CD8-positive, alpha-beta memory T cell (primary cell): ENCODE measurements at places on chromosomes 6 and 20.

DNA sequence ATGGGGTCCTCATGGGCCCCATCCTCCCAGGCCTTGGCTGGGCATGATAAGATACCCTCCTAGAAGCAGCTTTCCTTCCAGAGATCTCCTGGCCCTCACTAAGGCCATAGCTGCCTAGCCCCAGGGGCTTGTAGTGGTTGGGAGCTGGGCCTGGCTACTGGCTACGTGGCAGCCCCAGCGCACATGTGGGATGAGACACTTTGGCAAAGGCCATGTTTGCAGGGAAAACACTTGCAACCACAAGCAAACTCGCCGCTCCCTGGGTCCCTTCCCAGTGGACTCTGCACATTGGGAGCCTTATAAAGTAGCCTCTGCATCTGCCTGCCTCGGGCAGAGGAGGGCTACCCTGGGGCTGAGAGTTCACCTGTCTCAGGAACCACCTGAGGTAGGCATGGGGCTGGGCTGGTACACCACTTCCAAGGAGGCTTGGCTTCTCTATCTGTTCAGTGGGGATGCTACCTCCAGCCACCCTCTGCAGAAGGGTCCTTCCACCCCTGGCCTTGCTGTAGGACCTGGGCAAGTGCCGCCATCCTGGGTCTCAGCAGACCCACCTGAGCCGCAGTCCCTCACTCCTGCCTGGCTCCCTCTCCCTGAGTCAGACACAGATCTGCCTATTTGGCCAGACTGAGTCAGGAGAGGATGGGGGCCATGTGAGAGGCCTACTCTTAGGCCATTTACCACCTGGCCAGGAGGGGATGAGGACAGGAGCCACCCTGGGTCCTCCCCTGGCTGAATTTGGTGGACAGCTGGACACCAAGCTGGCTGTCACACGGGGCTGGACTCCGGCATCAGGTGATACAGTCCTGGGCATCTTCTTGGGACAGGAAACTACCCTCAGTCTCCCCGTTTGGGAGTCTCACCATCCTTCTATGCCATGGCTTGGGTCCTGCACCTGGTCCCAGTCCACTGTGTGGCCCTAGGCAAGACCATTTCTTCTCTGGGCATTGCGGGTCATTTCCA is at the start of gene BPIFB2:
Gene BPIFB2, plus strand, starts transcription at position 329 of the 960 bp plus-strand sequence. CDS start 871 bp downstream, outside the sequence.
- no peak for DNase-seq

GRCh38 chr20:8148501-8148900 is 16.4 kb downstream of the PLCB1 start:
- DNase-seq, result no peak

- DNase-seq, result no peak
These were observed 54.2 kb upstream of the FAM83D start for GRCh38 chr20:38872036-38872435.

- no peak for DNase-seq
These were observed 8.5 kb upstream of the DNMT3B start for GRCh38 chr20:32753731-32754130.

GRCh38 chr6:108380876-108381275 is 86.0 kb downstream of the AFG1L start:
- DNase-seq, result no peak

DNA sequence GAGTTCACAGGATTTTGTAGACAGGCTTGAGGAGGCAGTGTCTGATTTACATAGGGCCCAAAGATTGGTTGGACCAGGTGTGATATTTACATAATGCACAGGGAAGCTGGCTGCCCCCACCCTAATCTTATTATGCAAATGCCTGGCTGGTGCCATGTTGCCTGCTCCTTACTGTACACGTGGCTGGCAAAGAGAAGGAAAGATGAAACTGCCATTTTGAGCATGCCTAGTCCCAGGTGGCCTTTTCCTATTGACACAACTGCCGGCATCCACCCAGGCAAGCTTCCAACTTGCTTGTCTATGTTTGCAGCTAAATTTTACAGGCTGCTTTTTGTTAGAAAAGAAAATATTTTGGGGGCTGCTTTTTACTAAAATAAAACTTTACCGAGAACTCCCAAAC is 174.6 kb downstream of the LMBRD1 start:
- DNase-seq, result no peak

GRCh38 chr6:19180348-19181072 is 656.7 kb upstream of the ID4 start:
- DNase-seq, result no peak

GRCh38 chr20:10563935-10564492 is 109.8 kb downstream of the JAG1 start:
- DNase-seq, result no peak

DNA sequence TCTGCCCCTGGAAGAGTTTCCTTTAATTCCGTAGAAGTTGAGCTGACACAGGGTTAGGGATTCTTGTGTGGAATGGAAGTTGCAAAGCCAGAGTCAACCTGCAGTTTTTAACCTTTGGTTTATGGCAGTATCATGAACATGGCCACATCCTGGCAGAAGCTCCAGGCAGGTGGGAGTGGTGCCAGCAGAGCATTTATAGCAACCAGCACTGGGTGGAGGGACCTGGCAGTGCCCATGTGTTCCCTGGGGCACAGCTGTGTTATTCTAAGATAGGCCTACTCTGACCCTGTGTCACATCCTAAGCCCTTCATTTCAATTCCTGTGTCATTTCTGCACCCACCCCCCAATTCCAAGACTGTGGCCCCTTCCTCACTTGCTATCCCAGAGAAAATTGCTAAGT is 26.1 kb upstream of the ZNF831 start:
- DNase-seq, result no peak

GRCh38 chr20:8213270-8213669 is 81.2 kb downstream of the PLCB1 start:
- DNase-seq, result no peak

DNA sequence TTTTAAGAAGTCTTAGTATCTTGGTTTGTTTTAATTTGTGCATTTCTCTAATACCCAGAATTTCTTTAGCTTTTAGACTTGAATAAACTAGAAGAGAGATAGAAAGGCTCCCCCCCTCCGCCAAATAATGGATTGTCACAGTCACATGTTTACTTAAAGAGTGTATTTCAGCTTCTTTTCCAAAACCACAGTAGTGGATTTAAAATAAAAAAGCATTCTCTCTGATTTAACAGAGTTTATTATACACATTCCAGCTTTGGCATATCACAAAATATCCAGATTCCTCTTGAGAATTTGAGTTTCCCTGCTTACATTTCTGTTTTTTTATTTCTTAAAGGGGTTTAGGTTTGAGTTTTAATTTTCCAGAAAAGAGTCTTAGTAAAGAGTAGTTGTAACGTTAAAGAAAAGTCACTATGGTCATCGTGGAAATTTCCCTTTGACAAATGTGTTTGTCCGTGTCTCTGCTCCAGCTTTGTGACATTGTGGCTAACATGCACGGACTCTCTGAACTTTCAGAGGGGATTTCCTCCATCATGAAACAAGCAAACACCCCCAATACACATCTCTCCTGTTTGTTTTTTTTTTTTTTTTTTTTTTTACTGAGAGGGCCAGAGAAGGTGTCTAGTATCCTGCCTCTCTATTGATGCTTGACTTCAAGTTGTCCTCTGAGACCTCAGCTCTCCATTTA is 113.5 kb upstream of the SUPT3H start:
- DNase-seq, result no peak

GRCh38 chr6:107668743-107669474 is 155.2 kb downstream of the SCML4 start:
- DNase-seq, result peak; percentile 4

DNA sequence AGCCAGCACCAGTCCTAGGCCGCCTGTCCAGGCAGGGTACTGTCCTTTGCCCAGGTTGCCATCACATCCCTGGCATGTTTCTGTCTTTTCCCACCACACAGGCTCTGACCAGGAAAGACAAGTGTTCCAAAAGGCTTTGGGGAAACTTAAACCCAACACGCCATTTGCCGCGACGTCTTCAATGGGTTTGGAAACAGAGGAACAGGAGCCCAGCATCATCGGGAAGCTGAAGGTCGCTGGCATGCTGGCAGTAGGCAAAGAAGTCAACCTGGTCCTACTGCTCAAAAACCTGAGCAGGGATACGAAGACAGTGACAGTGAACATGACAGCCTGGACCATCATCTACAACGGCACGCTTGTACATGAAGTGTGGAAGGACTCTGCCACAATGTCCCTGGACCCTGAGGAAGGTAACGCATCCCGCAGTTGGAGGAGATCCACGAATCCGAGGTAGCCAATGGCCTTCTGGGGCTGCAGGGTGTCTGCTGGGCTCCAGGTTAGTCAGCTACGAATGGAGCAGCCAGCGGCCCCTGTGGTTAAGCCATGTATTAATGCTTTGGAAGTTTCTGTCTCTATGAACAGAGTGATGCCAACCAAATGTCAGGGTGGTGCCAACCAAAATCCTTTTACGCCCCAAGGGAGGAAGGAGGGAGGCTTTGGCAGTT is 36.2 kb downstream of the TGM3 start:
- no peak for DNase-seq

GRCh38 chr20:51609251-51609650 is 66.7 kb upstream of the NFATC2 start:
- no peak for DNase-seq

DNA sequence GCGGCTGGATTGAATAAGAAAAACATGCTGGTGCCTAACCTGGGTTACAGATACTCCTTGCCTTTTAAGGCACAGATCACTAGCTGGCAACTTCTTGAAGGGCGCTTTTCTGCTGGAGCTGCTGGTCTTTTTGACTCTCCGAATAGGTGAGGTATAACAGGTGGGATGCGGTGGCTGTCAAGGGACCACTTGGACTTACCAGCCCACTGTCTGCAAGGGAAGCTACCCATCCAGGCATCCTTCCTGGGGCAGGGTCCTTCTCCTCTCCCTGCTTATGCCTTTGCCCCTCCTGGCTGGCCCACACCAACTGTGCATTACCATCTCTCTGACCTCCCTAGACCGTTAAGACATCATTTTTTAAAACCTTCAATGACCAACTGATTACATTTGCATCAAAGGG is 57.4 kb downstream of the NPEPL1 start:
- no peak for DNase-seq

DNA sequence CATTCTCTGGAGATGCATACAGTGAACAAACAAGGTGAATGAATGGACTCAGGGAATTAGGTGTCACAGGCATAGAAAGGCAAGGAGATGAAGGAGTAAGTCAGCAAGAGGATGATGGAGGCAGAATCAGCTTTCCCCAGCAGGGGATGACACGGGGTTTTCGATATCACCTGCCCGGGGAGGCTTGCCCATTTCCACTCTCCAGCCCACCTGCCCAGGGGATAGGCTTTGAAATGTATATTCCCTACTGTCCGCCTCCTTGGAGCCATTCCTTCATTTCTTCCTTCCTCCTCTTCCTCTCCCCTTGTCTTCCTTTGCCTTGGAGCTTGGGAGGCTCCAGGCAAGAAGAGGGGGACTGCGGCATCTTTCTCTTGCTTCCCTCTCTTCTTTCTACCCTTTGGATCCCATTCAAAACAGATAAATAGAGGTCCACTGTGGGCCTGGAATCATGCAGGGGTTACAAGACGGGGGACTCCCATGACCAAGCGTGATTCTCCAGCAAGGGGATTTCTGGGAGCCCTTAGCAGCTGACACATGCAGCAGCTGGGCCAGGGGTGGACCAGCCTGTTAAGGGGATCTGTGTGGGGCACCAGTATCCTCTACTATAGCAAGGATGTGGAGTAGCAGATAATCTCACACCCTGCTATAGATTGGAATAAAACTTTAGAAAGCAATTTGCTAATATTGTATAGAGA is 23.5 kb upstream of the RNF24 start:
- no peak for DNase-seq

DNA sequence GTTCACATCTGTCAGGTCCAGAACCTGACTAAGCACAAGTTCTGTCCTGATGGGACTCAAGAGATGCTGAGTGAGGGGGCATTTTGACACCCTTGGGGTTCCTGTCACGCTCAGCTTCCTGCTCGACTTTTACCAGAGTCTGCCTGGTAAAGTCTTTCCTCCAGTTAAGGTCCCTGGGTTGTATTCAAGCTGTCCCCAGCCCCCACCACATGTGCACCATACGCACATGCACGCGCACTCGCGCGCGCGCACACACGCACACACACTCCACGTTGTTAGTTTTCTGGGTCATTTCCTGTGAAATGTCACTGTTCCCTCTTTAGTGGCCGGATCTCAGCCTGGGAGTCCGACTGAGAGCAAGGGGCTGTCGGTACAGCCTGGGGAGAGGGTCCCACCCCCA is 166.1 kb downstream of the GMPR start:
- peak; percentile 8 for DNase-seq

GRCh38 chr6:133312006-133312405 is 70.8 kb downstream of the EYA4 start:
- no peak for DNase-seq

- no peak for DNase-seq
These were observed 10.4 kb upstream of the BPI start for GRCh38 chr20:38293491-38294065.

DNA sequence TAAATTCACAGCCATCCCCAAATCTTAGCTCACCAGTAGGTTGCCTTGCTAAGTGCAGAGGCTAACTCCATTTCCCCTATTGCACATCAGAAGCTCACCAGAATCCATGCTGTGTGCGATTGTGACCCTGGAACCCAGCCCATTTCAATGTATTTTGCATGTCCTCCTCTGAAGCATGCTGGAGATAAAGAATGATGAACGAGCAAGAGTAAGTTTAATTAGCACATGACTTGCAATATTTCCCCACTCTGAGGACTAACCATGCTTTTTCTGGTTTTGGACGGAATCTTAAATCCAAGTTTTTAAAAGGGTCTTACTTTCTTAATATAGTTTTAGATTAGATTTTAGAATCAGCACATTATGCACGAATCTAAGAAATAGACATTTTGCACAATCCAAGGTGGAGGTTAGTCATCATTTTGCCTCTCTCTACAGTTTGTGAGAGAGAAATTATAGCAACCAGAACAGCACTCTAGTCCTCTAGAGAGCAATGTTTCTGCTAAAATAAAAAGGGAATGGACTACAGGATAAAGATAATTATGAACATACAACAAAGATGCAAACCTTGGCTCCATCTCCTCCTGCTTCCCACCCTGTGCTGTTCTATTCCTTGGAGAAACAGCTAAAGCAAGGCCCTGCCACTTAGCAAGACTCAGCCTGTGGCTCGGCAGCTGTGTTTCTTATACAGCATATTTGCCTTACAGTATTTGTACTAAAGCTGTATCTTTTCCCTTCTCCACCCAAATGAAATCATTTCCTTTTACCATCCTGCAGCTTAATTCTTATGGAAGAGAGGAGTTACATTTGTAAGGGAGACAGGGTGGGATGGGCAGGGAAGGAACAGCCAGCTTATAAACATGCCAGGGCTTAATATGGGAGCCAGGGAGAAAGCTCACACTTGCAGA is 24.9 kb upstream of the LAMA4 start:
- no peak for DNase-seq

GRCh38 chr20:53517146-53517545 is 76.5 kb downstream of the ZNF217 start:
- no peak for DNase-seq
